Right cardiac atrium (tissue), 5 donors: ENCODE measurements at places on chromosomes 5 and 9. TPM values are rescaled to one million over a fixed set of nuclear protein-coding genes. Genes with fewer than 3 reads are reported as not detected.

- peak; percentile 97 for DNase-seq
These were observed at the start of gene ENG for GRCh38 chr9:127854184-127854806. Gene ENG (minus strand): TSS chr9:127854658. CDS start chr9:127854355, 303 bp downstream.

DNA sequence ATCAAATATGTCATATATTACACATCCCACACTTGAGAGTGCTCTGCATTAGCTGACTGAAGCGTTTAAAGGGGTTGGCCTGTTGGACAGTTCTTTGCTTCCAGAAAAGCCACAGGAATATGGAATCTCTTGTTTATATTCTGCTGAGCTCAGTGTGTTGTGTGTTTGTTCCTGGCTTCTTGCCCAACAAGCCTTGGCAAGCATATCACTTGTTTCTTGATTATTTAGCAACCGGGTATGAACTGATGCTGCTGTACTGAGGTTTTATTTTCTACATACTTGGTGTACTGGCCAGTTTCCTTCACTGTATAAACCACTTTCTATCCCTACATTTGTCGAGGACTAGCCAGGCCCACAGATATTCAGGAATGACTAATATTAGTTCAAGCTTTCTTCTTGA, 378.9 kb downstream of the KCTD16 start:
- DNase-seq = peak; percentile 14

Gene ZFR
- 54.6 TPM for total RNA-seq

GRCh38 chr9:28892538-28892937, 1319.3 kb upstream of the C9orf72 start:
- no peak for DNase-seq

- no peak for DNase-seq
These were observed 105.4 kb upstream of the TBCA start for GRCh38 chr5:77881528-77881927.
